HCT116 (cell line): ENCODE measurements at places on chromosomes 1 and 21. TPM values are rescaled to one million over a fixed set of nuclear protein-coding genes. Genes with fewer than 3 reads are reported as not detected.

GRCh38 chr1:97570691-97571090 is 350.1 kb downstream of the DPYD start:
- H3K27me3 ChIP-seq: no peaks in the 10 kb centered on the region
- no peaks in the 10 kb centered on the region for H3K36me3 ChIP-seq
- no peak for DNase-seq
- no peak overlapping the region for H3K27ac ChIP-seq
- H3K4me1 ChIP-seq: no peaks in the 10 kb centered on the region

- no peaks in the 10 kb centered on the region for H3K27me3 ChIP-seq
- no peak overlapping the region for H3K27ac ChIP-seq
- H3K4me1 ChIP-seq: peaks cover 8% of the 10 kb centered on the region
- H3K36me3 ChIP-seq: peaks cover 5% of the 10 kb centered on the region; the same call in 1 of the 2 replicates
- no peak for DNase-seq
- H3K4me3 ChIP-seq: no peak overlapping the region
Measured at GRCh38 chr1:78011050-78011449, 6.3 kb downstream of the DNAJB4 start.

DNA sequence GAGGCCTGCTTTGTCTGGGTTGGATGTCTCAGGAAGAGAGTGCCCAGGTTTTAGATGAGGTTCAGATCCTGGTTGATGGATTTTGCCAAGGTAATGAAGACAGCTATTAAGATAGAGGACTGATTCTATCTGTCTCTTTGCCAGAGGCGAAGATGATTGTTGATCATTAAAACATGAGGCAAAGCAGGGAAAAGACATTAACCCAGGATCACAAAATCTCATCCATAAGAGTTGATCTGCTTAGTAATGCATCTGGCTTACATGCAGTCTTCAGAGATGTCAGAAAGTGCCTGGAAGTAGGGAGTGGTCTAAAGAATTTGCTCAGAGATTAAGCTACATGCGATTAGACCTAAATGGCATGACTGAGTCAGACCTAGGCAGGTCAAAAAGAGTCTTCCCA is 229.6 kb upstream of the PLD5 start:
- no peaks in the 10 kb centered on the region for H3K36me3 ChIP-seq
- no peak for DNase-seq
- H3K27me3 ChIP-seq: no peaks in the 10 kb centered on the region
- H3K4me3 ChIP-seq: no peak overlapping the region

GRCh38 chr1:32768110-32768850 is 48.9 kb downstream of the YARS1 start:
- H3K36me3 ChIP-seq: peaks cover 2% of the 10 kb centered on the region
- H3K4me3 ChIP-seq: no peak overlapping the region
- H3K27me3 ChIP-seq: no peaks in the 10 kb centered on the region
- no peak for DNase-seq

The LPAR3 gene
- total RNA-seq: 27.2 TPM

DNA sequence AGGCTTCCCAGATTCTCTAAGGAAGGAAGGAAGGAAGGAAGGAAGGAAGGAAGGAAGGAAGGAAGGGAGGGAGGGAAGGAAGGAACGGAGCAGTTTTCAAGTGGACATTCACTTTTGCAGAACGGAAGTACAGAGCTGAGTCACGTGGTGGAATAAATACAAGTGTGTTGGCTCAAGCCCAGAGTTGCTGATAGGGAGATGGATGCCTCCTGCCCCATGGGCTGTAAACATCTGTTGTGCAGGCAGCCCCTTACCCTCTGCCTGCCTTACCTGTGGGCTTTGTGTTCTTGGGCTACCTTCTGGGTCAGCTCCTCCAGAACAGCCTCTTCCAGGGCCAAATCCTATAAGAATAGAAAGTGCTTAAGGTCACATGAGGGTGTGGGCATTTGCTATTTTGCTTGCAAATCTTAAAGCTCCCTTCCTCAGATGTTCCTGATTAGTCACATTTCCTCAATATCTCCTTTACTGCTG is 121.7 kb downstream of the SMYD2 start:
- peaks cover 8% of the 10 kb centered on the region; the same call in 1 of the 2 replicates for H3K36me3 ChIP-seq
- DNase-seq: no peak
- no peak overlapping the region for H3K27ac ChIP-seq
